ENCODE measurements at places on chromosomes 6 and 20.

GRCh38 chr6:150336299-150336698 lies 32.5 kb upstream of the IYD start:
- DNase-seq = no peak

DNA sequence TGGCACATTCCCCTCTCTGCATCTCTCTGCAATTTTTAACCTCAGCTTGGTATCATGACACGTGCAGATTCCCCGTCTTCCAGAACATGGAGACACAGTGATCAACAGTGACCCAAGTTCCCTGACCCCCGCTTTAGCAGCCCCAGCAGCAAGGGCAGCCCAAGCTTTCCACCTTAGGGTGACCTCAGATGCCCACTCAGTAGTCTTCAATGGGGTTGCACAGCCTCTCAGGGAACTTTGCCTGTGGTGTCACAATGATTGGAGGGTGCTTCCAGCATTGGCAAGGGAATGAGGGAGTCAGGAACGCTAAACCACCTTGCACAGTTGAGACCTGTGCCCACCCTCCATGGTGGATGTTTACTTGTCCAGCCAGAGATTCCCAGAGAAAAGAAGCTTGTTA lies 287.1 kb upstream of the CDH4 start:
- DNase-seq = no peak

GRCh38 chr6:154347981-154348380 lies 8.6 kb downstream of the IPCEF1 start:
- no peak for DNase-seq

GRCh38 chr20:64234291-64234791 lies 21.2 kb upstream of the PCMTD2 start:
- no peak for DNase-seq

DNA sequence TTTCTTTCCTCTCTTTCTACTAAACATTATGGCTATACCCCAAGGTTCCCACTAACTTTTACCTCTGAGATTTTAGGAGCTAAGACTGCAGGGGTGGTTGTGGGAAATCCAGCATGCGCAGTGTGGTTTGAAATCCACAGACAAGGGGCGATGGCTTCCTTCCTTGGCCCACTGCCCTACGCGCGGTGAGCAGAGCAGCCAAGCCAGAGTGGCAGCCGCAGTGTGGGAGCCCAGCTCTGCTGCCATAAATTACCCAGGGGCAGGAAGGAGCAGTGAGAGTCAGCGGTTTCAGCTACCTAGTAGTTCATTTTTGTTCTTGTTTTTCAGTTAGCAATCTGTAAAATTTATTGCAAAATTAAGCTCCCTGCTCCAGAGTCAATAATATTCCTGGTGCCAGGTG lies 101.4 kb downstream of the BMP2 start:
- no peak for DNase-seq

DNA sequence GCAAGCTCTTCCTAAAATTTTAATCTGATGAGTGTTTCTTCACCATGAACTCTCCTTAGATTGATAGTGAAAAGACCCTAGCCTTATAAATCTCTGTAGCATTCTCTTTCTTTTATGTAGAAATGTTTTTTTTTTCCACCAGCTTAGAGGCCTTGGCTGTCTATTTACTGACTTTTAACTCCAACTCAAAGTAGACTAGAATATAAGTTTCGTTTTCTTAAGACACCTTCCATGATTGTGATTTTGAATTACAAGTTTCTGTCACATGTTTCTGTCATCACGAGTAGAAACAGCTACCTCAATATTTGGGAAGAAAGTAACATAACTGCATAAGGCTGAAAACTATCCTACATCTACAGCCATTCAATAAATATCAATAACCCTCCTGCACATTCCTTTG lies 17.8 kb downstream of the ADGRF4 start:
- no peak for DNase-seq

- DNase-seq = no peak
Observed at GRCh38 chr6:161226009-161226964, 47.6 kb downstream of the AGPAT4 start.

- no peak for DNase-seq
Observed at GRCh38 chr6:157194643-157195042, 128.7 kb downstream of the TMEM242 start.

DNA sequence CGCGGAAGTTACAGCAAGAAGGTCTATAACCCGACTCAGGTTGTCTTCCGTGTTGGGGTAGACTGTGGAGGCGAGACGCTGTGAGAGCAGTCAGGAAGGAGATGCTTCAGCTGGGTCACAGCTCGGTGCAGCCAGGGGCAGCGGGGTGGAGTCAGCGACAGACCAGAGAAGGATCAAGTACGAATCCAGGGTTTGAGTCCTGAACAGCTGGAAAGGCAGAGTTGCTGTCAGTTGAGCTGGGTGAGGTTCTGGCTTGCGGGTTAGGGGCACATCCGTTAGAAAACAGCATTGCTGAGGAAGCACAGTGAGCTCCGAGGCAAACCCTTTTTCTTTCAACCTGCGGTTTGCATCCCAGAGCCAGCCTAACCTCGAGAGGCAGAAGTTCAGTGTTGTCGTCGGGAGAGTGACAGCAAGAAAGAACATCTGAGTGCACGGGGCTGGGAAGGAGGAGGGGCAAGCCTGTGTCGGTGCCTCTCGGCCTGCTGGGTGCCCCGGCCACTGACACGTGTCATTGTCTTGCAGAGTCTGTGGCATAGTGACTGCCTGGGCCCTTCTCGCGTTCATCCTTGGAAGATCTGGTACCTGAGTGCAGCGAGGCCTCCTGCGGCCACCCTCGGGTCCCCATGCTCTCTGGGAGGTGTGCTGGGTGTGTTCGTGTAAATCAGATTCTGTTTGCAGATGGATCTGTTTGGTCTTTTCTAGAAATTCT lies 20.0 kb downstream of the PNLDC1 start:
- peak; percentile 10 for DNase-seq

- no peak for DNase-seq
Observed at GRCh38 chr6:170522565-170523183, 30.4 kb downstream of the PSMB1 start.

DNA sequence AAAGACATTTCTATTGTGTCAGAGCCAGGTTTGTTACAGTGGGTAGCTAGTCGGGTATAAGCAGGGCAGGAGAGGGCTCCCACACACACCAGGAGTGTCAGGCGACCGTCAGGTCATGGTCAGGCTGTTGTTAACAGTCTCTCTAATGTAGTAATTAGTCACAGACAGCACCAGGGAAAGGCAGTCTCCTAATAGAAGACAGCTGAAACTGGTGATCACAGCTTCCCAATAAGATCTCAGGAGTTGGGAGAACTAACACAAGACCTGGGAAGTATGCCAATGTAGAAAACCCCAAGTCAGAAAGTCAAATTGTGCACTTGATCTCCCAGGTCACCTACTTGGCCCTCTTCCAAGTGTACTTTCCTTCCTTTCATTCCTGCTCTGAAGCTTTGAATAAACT lies 53.0 kb upstream of the GPR6 start:
- no peak for DNase-seq

DNA sequence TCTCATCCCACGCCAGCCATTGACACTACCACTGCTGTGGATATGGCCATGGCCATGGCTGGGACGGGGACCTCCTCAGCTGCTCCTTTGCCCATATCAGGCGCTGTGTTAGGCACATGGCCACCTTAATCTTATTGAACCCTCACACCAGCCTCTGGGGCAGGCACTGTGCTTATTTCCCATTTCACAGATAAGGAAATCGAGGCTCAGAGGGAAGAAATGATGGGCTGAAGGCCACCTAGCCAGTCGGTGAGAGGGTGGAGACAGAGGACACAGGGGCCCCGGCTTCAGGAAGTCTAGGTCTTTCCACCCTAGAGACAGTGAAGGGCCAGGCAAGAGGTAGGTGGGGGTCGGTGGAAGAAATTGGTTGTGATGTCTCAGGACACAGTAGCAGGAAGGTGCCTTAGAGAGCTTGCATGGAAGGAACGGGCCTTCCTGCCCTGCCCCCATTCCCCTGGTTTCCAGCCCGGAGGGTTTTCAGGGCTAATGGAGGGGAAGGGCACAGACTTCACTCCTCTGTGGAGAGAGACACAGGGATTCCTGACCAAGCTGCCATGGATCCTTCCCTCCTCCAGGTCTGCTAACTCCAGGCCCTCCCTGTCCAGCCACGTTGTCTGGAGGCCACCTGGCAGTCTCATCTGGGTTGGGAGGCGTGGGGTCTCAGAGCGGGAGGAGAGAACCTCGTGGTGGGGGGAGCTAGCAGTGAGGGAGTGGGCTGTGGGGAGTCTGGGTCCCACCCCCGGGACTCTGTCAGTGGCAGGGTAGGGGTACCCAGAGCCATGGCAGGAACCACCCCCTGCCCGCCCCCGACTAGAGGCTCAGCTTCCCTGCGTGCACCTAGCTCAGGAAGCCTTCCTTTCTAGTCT lies 120.4 kb downstream of the VEGFA start:
- no peak for DNase-seq

GRCh38 chr20:46393967-46394366 lies 12.4 kb downstream of the ELMO2 start:
- no peak for DNase-seq

DNA sequence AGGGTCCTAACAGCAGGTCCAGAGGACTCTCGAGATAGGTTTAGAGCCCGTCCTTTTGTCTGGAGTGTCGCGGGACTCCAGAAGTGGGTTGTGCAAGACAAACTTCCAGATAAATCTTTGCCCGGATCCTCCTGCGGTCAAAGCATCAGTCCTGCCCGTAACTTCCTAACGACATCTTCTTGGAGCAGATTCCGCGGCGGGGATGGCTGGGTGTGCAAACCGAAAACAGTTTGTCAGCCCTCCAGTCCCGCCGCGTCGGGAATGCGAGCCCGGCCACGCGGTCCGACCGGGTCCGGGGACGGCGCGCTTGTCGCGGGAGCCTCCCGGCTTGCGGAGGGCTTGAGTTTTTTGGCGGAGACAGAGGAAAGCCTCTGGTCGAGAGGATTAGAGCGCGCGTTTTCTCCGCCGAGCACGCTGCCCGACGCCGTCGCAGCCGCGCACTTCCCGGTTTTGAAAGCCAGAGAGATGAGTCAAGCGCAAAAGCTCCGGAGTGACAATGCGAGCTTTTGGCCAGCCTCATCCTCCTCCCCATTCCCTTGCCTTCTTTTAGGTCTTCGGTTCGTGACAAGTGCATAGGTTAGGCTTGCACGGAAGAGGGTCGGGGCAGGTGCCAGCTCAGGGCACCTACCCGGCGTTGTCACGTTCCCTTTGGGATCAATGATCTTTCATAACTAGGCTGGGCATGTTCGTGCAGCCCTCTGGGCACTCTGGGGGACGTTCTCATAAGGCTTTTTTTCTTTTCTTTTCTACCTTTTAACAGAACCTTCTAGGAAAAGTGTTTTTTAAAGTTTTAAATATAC lies 91.3 kb upstream of the PRDM1 start:
- peak; percentile 41 for DNase-seq

DNA sequence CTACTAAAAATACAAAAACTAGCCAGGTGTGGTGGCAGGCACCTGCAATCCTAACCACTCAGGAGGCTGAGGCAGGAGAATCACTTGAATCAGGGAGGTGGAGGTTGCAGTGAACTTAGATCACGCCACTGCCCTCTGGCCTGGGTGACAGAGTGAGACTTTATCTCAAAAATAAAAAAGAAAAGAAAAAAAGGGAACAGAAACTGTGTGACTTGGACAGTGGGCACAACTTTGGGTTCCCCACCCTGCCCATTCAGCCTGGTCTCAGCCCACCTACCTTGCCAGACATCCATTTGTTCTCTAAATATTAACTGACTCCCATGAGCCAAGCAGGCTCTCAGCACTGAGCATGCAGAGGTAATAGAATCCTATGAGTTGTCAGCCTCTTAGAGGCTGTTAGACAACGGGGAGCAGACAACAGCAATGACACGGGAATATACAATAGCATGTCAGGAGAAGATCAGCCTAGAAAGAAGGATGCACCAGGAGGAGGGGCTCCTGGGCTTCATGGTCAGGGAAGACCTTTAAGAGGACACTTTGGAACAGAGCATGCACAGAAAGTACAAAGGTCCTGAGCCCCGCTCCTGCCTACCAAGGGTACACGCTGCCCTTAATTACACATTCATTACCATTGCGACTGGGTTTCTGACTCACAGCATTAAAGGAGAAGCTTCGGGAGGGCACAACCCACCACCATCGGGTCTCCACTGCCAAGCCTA lies 20.0 kb downstream of the FAM209B start:
- no peak for DNase-seq

DNA sequence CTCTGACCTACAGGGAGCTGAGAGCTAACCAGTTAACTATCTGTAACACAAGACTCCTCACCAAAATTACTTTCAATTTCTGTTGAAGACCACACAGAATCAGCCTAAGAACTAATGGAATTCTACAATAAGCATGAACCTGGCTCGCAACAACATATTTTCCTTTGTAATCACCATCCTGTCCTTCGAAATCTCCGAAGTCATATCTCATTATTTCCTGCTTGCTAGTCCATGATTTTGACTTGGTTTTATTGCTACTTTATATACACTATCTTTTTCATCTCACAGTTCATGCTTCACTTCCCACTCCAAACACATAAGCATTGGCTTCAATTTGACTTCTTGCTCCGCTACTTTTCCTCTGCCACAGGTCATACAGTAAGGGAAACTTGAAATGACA lies 405.8 kb upstream of the FKBP1C start:
- no peak for DNase-seq

DNA sequence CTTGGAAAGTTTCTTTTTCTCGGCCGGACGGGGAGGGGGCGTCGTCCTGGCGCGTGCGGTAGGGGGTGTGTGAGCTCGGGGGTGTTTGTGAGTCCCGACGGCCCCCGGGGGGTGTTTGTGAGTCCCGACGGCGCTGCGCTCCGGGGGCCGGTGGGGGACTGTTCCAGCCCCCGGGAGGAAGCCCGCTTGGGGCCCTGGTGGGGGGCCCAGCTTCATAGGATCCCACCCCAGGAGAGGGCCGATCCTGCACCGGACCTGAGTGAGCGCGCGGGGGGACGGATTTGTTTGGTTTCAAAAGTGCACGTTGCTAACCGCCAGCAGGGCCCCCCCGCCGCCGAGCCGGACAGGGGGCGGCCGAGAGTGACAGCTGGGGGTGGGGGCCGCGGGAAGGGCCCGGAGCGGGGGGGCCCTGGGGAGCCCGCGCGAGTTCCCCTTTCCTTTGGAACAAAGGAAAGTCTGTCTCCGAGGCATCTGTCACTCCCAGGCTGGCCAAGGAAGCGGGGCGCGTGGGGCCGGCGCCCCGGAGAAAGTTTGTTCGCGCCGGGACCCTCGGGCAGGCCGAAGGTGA lies 485 bp downstream of the TGIF2 start:
- no peak for DNase-seq

DNA sequence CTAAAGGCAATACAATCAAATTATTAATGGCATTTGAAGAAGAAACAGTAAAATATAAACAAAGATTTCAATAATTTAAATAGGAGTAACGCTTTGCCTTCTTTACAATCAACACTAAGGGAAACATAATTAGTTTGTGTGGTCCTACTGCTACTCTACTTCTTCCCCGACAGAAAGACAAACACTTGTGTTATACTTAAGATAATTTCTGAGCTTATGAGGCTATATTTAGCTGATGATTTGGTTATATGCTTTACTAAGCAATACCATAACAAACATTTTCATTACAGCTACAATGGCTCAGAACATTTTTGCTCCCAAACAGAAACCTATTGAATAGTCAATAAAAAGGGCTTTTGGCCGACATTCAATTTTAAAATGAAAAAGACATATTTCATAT lies 1217.2 kb upstream of the GJE1 start:
- no peak for DNase-seq

- no peak for DNase-seq
Observed at GRCh38 chr6:108946695-108947094, 98.5 kb downstream of the ARMC2 start.
